ENCODE measurements at places on chromosomes 6 and 20. TPM values are rescaled to one million over a fixed set of nuclear protein-coding genes. Genes with fewer than 3 reads are reported as not detected.

GRCh38 chr20:23686046-23686750 is 2.6 kb downstream of the CST4 start:
- no peak for DNase-seq

The ULBP1 gene
- 1.2 TPM for total RNA-seq

DNA sequence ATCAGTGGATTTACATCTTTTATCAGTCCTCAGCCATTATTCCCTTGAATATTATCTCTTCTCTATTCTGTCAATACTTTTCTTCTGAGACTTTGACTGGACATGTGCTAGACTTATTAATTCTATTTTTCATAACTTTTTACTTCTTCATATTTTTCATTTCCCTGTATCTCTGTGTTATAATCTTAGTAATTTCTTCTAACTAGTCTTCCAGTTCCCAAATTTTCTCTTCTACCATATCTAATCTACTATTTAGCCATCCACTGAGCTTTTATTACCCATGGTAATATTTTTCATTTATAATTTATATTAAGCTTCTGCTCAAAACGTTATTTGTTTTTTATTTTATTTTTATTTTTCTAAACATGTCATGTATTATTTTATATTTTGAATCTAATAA is 13.1 kb upstream of the FNDC1 start:
- DNase-seq: no peak

The NHSL1 gene
- 0.11 TPM for total RNA-seq

- DNase-seq: no peak
These were observed 13.1 kb downstream of the ZNF341 start for GRCh38 chr20:33744773-33745385.

The PTCRA gene
- total RNA-seq: not detected

DNA sequence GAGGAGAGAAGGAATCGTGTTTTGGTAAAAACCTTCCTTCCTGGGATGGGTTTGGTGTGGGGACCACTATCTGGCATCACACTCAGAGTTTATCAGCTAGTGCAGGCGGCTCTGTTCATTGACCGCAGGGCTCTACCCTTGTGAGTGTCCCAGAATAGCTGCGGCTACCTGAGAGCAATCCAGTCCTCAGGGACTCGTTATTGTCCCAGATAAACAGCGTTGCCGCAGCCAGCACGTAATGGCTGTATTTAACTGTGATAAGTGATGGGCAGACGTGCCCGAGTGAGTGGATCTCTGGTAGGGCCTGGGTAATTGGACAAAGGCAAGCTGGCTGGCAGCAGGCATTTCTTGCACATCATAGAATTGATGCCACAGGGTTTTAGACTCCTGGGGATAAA is 163.3 kb downstream of the SOBP start:
- DNase-seq: no peak

The OTOR gene
- not detected for total RNA-seq

GRCh38 chr6:96760153-96760687 is 77.1 kb downstream of the GPR63 start:
- DNase-seq: no peak

GRCh38 chr20:10673176-10673841 is 490 bp downstream of the JAG1 start:
- DNase-seq: no peak

DNA sequence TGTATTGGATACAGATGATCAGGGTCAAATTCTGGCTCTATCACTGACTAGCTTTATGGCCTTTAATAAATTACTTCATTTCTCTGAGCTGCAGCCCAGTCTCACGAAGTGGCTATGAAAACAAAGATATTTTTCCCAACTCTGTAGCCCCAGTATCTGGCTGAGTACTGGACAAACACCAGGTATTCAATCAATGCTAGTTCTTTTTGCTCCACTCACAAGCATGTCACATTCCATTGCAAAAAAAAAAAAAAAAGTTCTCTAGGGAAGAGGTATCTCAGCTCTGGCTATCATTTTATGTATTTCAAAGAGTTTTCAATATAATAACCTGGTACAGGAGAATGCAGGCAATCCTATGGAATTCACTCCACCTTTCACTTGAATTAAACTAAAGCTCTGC is 3.1 kb downstream of the CHD6 start:
- DNase-seq: no peak

DNA sequence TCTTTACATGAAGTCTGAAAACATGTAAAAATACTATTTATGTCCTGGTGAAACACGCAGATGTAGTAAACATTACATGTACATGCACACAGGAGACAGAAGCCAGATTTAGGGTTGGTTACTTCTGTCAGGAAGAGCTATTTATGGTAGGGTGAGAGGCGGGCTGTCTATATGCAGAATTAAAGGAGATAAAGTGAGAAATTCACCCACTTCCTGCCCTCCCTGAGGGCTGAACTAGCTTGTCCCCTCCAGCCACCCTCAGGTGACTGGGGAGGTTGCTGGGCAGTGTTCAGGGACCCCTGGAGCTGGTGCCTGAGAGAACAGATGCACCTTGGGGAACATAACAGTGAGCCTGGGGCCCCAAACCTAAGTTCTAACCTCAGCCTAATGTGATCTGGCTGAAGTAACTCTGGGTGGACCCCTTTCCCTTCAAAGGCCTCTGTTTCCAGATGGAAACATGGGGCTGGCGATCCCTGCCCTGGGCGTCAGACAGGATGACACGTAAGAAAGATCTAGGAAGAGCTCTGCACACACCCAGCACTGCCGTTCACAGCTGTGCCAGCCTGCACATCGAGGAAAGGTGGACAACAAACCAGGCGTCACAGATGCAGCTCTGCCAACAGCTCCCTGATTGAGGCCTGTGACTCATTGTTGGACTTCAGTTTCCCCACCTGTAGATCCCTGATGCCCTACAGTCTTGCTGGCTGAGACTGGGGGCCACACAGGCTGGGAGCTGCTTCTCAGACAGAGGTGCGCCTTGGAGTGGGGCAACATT is 1.3 kb downstream of the PI16 start:
- DNase-seq: no peak

The EPHA7 gene
- total RNA-seq: not detected

- DNase-seq: no peak
These were observed 50.4 kb upstream of the CTNNBL1 start for GRCh38 chr20:37643400-37643799.

The SMPDL3A gene
- not detected for total RNA-seq

GRCh38 chr6:162526960-162527359 is 200.6 kb downstream of the PRKN start:
- no peak for DNase-seq

GRCh38 chr6:26183237-26183580 is 96.0 kb downstream of the HFE start:
- DNase-seq: no peak

DNA sequence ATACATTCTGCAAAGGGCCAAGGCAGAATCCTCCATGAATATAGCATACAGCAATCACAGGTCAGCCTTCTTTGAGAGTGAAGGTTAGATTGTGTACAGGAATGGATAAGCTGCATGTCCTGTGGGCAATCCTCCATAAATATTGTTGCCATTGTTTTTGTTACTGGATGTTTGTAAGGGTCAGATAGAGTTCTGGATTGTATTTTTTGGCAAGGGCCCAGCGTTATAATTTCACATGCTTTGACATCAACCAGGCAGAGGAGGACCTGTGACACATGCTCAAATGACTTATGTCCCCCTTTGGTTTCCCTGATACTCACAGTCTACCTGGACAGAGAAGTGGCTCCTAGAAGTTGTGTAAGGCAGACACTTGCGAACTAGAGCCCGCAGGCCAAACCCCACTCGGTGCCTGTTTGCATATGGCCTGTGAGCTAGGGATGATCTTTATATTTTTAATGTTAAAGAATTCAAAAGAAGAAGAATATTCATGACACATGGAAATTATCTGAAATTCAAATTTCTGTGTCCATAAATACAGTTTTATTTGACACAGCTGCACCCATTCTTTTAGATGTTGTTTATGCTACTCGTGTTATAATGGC is 5.4 kb downstream of the LY86 start:
- no peak for DNase-seq

DNA sequence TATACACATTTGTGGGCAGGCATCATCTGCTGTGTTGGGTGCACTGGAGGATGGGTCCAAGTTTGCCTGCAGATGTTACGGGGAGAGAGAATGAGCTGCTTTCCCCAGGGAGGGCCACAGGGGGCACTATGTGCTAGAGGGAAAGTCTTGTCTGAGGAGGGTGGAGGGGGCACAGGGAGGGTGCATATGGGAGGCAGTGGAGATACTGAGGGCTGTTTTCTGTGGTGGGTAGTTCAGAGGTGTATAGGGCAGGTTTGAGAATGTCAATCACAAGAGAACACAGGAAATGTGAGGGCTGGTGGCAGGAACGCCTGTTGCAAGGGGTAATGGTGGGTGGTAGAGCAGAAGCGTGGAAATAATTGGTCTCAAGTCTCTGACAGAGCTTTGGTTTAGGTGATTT is 7.7 kb upstream of the PTPRA start:
- no peak for DNase-seq

DNA sequence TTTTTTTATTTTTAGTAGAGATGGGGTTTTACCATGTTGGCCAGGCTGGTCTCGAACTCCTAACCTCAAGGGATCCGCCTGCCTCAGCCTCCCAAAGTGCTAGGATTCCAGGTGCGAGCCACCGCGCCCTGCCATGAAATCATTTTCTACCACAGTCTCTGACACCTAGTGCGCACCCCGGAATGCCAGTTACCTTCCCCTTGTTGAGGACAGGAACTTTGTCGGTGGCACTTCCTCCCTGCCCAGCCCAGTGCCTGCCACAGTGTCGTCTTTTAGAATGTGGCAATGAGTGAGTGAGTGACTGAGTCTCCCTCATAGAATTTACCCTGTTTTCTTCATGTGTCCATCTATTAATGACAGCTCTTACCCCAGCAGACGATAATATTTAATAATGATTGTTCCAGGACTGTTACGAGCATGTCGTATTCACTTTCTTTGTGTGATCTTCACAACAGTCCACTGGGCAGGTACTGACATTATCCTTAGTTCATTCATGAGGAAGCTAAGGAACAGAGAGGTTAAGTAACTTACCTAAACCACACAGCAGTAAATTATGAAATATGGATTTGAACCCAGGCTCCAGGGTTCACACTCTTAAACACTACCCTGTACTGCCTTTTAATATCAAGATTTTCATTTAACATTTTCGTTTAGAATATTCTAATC is 1.8 kb downstream of the OSBPL2 start:
- no peak for DNase-seq

DNA sequence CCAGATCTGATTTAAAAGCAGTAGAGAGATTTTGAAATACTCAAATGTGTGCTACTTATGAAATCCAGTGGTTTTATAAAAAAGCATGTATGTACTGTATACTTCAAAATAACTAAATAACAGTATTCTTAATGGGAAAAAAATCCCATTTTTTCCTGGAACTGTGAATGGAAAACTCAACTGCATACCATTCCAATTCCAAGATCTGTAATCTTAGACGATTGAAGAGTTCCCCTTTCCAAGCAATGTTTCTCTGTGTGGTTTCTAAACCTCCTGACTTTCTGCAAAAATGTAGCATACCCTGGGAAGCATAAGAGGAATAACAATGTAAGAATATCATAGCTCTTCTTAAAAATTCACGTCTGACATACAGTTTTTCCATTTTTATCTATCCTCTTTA is 40.3 kb upstream of the HIVEP2 start:
- no peak for DNase-seq

The TNFRSF6B gene
- total RNA-seq: 0.47 TPM

- DNase-seq: no peak
These were observed 75.1 kb downstream of the COL12A1 start for GRCh38 chr6:75130784-75131183.

DNA sequence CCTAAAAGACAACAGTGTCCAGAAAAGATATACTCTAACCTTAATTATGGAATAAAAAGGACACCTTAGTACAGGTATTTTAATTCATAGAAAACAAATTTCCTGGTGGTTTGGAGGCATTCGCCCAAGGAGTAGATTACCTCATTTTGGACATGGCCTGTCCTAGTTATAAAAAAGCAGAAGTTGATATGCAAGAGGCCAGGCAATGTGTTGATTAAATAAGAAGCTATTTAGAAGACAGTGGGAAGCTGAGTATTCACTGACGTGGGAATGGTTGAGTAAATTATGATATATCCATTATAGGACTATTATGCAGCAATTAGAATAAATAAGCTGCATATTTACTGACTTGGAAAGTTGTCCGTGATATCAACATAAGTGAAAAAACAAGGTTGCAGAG is 314.9 kb downstream of the ALDH8A1 start:
- no peak for DNase-seq

DNA sequence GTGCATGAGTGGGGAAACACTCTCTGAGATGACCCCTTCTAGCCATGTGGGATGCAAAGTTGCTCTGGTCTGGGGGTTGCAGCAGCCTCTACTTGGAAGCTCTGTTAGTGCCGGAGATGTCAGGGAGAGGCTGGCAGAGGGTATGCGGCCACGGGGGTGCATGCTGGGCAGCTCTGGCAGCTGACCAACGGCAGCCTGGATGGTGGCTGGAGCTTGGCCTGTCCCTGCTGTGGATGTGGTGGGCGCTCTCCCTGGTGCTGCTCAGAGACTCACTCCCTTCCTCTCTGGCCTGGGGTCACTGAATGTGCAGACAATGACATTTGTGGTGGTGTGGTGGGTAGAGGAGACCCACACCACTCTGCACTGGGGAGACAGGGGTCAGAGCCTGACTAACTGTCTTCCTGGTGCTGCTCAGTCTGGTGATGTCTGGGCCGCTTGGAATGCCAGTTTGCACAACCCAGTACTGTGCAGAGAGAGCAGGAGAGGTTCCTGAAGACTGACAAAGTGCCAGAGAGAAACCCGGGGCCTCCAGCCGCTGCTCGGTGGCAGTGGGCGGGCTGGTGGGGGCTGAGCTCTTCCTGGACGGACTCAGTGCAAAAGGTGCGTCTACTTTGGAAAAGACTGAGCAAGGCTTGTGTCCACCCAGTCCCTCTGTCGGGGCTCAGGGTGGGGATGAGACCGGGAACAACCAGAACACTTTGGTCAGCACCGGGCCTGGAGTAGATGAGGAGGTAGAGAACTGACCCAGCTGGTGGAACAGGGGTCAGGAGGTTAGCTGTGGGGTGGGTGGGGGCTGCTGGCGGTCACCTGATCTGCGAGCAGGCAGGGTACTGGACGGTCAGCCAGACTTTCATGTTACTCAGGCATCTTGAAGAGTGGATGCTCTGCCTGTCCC is 2.7 kb downstream of the MYT1 start:
- DNase-seq: no peak

DNA sequence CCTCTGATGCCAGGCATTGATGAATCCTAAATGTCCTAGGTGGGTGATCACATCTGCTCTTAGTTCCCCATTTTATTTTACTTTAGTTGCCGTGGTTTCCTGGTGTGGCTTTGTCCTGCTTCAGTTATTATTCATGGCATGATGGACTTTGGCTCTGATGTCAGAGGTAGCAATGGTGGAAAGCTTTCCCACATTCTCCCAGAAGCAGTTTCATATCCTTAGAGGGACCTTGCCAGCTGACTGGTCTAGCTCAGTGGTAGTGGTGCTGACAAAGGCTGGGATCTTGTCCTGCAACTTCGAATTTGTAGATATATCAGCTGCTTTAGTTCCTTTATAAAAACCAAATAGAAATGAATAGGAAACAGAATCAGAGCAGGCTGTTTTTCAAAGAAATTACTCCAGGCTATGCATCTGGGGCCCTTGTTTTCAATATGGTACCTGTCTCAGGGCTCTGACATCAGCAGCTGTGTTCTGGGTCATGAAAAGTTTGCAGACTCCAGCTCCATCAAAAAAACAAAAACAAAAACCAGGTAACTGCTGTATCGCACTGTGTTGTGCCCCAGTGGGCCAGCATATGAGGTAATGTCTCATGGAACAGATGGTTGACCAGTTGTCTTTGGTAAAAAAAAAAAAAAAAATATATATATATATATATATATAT is 133.7 kb downstream of the PLCB4 start:
- DNase-seq: no peak

GRCh38 chr6:11835065-11835464 is 56.5 kb upstream of the ADTRP start:
- no peak for DNase-seq

Measured in activated T-cell treated with anti-CD3 and anti-CD28 coated beads, Interleukin-2, amount 50 U/mL, for 4 hours (primary cell).